ENCODE measurements at places on chromosomes 7 and 10.

DNA sequence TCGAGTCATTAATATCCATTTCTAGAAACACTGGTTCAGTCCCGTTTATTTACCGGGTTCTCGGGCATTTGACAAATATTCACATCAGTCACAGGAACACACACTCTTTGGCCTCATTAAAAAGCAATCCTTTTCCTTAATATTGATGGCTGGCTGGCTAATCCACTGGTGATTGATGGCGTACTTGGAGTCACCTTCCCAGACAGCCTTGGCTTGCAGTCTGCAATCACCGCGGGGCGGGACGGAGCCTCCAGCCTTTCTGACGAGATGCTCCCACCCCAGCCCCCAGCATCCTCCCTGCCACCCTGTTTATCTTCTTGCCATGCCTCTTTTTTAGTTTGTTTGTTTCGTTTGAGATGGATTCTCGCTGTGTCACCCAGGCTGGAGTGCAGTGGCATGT is 36.6 kb downstream of the SRRM3 start:
- no peak overlapping the region for H3K4me3 ChIP-seq
- no peaks in the 10 kb centered on the region for H3K4me1 ChIP-seq
- no peak overlapping the region for H3K27ac ChIP-seq
- no peaks in the 10 kb centered on the region for H3K27me3 ChIP-seq
- no peak for DNase-seq
- no peaks in the 10 kb centered on the region for H3K36me3 ChIP-seq

GRCh38 chr10:126670895-126671261 is 385 bp upstream of the C10orf90 start:
- H3K36me3 ChIP-seq: no peaks in the 10 kb centered on the region
- DNase-seq: peak; percentile 17
- no peak overlapping the region for H3K4me3 ChIP-seq
- peaks cover 18% of the 10 kb centered on the region for H3K4me1 ChIP-seq
- H3K27ac ChIP-seq: no peak overlapping the region

DNA sequence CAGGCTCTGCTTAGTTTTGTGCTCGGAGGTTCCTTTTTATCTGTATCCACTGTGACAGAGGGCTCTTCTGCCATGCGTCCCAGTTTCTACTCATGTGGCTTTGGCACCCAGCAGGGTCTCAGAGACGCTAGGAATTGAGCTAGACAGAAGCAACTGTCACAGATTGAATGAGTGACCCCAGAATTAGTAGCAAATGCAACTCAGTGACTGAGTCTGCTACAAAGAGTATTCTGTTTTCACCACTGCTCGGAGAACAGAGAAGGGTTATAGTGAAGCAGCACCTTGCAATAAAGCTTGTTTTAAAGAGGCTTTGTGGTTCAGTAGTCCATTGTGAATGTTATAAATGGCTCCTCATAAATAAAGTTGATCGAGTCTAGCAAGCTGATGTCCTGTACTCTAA is 113.2 kb downstream of the DNAH11 start:
- no peak for DNase-seq
- no peaks in the 10 kb centered on the region for H3K4me1 ChIP-seq
- H3K27ac ChIP-seq: no peak overlapping the region
- H3K36me3 ChIP-seq: no peaks in the 10 kb centered on the region
- no peak overlapping the region for H3K4me3 ChIP-seq

DNA sequence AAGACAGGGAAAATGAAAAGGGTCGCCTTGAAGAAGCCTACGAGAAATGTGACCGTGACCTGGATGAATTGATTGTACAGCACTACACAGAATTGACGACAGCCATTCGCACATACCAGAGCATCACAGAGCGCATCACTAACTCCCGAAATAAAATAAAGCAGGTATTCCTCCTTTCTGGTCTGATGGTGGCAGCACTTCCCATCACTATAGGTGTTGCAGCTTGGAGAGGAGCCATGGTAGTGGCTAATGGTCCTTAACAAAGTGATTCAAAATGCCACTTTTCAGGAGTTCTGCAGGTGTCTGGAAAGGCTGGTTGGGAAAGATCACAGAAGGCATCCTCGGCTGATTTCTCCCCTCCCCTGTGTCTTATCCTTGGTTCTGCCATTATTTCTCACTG is 22.1 kb downstream of the EXOC4 start:
- no peak overlapping the region for H3K4me3 ChIP-seq
- no peaks in the 10 kb centered on the region for H3K27me3 ChIP-seq
- H3K36me3 ChIP-seq: no peaks in the 10 kb centered on the region
- H3K4me1 ChIP-seq: no peaks in the 10 kb centered on the region
- no peak for DNase-seq

DNA sequence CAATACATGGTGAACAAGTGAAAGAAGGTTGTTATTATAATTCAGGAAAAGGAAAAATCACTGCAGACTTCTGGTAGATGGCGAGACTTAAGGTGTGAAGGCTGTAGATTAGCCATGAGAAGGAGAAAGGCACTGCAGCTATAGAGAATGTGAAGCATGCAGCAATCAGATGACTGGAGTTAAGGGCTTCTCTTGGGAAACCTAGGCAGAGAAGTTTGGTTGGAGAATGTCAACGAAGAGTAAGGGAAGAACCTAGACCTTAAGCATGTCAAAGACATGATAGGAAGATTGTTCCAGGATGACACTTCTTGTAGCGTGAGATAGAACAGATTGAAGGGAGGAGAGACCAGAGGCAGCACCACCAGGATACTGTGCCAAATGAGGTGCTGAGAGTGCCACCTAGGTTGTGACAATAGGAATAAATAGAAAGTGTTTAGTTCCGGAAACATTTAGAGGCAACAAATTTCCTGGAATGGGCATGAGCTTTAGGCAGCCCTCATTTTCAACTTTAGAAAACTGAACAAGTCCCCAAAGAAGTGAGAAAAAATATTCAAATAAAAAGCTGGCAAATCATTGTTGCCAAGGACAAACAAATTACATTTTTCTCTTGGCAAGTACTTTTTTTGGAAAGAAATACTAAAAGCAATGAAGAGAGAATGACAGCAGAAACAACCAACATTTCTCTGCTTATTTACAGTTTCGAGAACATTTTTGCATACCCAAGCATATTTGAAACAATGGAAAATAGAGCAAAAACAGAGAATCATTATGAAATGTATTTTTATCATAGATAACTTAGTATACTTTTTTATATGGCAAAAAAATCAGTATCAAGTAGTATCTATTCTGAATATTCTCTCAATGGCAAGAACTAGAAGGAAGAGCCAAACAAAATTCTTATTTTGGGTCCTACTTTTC is 4.9 kb downstream of the LRRC17 start:
- no peak overlapping the region for H3K27ac ChIP-seq
- no peak overlapping the region for H3K4me3 ChIP-seq
- H3K36me3 ChIP-seq: no peaks in the 10 kb centered on the region
- no peaks in the 10 kb centered on the region for H3K27me3 ChIP-seq

DNA sequence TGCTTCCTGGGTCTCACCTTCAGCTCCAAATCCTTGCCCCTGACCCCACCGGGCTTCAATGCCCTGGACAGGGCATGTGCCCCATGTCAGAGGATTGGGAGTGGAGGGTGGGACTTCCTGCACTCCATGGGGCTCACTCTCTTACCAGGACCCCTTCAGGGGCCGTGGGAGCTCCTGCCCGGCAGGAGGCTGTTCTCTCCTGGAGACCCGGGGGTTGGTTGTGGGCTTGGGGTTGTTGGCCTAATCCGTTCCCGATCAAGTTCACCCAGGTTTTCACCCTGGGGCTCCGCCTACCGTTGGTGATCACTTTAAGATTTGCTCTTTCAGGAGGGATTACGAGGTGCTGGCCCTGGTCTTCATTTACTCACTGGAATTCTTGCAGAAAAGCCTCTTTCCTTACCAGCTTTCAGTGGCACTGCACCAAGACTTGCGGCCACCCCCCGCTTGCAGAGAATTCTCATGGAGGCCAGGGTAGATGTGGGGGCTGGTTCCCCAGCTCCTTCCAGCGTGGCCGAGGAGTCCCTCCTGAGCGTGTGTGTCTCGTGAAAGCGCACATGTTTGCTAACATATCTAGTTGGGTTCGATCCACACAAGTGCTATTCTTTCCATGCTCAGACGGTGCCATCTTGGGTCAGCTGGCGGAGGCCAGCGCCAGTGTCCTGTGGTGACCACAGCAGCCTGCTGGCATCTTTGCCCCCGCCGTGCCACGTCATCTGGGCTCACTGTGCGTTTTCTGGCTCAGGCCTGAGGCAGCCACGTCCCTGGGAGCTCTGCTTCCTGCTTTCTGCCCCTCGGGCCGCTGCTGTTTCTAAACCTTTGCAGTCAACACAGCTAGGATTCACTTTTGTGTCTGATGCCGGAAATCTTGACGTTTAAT is 15.6 kb downstream of the PWWP2B start:
- no peaks in the 10 kb centered on the region for H3K27me3 ChIP-seq
- no peak for DNase-seq
- peaks cover 4% of the 10 kb centered on the region for H3K36me3 ChIP-seq

- H3K27me3 ChIP-seq: no peaks in the 10 kb centered on the region
- DNase-seq: peak; percentile 82
- H3K4me3 ChIP-seq: no peak overlapping the region
- peak overlapping the region; percentile 68 for H3K27ac ChIP-seq
- H3K36me3 ChIP-seq: no peaks in the 10 kb centered on the region
These were observed 168.3 kb upstream of the AUTS2 start for GRCh38 chr7:69429911-69430383.

GRCh38 chr10:107554333-107554732 is 389.8 kb upstream of the SORCS1 start:
- no peak overlapping the region for H3K27ac ChIP-seq
- no peaks in the 10 kb centered on the region for H3K36me3 ChIP-seq
- no peak for DNase-seq
- no peaks in the 10 kb centered on the region for H3K4me1 ChIP-seq
- no peak overlapping the region for H3K4me3 ChIP-seq

DNA sequence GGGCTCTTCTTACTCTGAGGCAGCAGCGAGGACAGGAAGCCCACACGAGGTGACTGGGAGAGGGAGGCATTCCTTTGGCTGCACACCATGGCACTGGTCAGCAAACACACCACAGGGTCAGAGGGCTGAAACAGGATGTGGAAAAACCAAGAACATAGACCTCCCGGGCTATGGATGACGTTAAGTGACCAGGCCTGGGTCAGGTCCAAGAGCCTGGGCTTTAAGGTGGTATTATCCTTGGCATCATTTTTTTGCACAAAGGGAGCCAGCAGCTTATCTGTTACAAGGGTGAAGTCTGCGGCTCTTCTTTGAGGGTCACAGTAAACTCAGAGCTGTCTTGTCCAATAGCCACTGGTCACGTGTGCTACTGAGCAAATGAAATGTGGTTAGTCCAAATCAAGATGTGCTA is 7.0 kb downstream of the WDR91 start:
- H3K27me3 ChIP-seq: no peaks in the 10 kb centered on the region
- no peak for DNase-seq
- no peaks in the 10 kb centered on the region for H3K4me1 ChIP-seq
- H3K36me3 ChIP-seq: peaks cover 18% of the 10 kb centered on the region

DNA sequence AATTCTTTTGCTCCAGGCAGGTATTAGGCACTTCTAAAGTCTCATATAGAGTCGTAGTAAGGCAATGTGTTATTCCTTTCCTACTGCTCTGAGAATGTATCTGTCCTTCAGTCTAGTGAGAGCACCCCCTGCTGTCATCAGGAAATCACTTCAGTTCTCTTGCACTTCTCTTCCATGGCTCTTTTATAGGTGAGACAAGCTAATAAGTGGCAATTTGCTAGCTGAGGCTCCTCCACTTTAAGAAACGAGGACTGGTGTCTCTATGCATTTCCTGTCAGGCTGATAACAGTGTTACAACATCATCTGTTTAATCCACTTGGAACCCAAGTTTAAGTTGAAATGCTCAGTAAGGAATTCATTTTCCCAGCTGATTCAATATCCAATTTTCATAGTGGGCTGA is 350.6 kb downstream of the TFEC start:
- no peak overlapping the region for H3K27ac ChIP-seq
- no peak for DNase-seq
- H3K4me1 ChIP-seq: no peaks in the 10 kb centered on the region
- no peaks in the 10 kb centered on the region for H3K36me3 ChIP-seq

DNA sequence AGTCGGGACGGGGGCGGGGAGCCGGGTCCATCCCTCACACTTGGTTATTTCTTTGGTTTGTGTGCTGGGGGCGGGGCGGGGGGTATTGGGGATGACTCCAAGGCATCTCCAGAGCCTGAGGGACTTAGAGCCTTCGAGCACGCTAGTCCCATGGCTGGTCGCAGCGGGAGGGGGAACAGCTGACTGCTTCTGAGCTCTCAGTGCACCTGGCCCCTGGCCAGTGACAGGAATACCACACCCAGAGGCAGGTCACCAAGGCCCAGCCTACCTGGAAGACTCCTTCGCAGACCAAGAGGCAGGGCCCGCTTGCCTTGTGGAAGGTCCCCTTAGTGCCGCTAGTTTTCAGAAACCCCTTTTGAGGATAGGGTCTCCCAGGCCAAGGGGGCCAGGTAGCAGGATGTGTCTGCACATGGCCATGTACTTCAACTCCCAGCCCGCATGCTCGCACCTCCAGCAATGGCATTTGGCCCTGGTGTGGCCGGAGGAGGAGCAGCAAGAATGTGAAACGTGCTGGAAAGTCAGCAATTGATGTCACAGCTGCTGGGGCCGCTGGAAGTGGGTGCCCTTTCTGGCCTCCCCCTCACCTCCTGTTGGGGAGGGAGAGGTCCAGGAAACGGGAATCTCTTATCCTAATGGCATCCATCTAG is 40.3 kb downstream of the AGAP3 start:
- peaks cover 16% of the 10 kb centered on the region for H3K4me1 ChIP-seq
- H3K4me3 ChIP-seq: no peak overlapping the region
- H3K27me3 ChIP-seq: no peaks in the 10 kb centered on the region
- DNase-seq: peak; percentile 69
- H3K36me3 ChIP-seq: peaks cover 54% of the 10 kb centered on the region

GRCh38 chr10:120513307-120513796 is 56.3 kb downstream of the PLPP4 start:
- H3K27me3 ChIP-seq: no peaks in the 10 kb centered on the region
- H3K4me3 ChIP-seq: no peak overlapping the region
- no peaks in the 10 kb centered on the region for H3K36me3 ChIP-seq
- DNase-seq: no peak
- no peak overlapping the region for H3K27ac ChIP-seq

DNA sequence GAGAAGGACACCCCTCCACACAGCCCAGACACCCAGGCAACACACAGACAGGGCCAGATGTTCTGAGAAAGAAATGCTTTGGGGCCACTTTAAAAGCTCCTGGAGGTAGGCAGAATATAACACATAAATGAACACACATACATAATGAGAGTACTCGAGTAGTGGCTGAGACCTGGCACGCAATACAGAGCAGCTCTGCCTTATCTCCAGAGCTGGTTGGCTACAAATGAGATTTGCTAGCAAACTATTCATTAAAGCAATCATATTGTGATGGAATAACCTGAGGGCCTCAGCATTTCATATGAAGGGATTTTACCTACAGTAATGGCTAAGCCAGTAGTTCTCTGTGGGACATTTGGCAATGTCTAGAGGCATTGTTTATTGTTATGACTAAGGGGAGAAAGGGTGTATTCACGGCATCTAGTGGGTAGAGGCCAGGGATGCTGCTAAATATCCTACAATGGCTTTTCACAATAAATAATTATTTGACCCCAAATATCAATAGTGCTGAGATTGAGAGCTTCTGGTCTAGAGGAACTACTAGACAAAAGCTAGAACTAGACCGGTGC is 5.5 kb upstream of the IMPDH1 start:
- H3K4me1 ChIP-seq: peaks cover 5% of the 10 kb centered on the region
- H3K36me3 ChIP-seq: no peaks in the 10 kb centered on the region
- H3K4me3 ChIP-seq: no peak overlapping the region

- H3K27me3 ChIP-seq: no peaks in the 10 kb centered on the region
- H3K27ac ChIP-seq: no peak overlapping the region
- no peaks in the 10 kb centered on the region for H3K4me1 ChIP-seq
These were observed 920.2 kb downstream of the TYW1 start for GRCh38 chr7:67916571-67917436.

GRCh38 chr7:127809261-127809702 is 157.3 kb downstream of the SND1 start:
- no peak for DNase-seq
- H3K4me1 ChIP-seq: peaks cover 8% of the 10 kb centered on the region
- H3K4me3 ChIP-seq: no peak overlapping the region
- H3K27ac ChIP-seq: no peak overlapping the region
- no peaks in the 10 kb centered on the region for H3K36me3 ChIP-seq
- H3K27me3 ChIP-seq: no peaks in the 10 kb centered on the region

Measured in thyroid gland (tissue), 4 donors.